ENCODE measurements at places on chromosomes 6 and 20. TPM values are rescaled to one million over a fixed set of nuclear protein-coding genes. Genes with fewer than 3 reads are reported as not detected.

Gene AGER
- 7.5 TPM for total RNA-seq

GRCh38 chr6:147001621-147002020 is 202.6 kb upstream of the STXBP5 start:
- no peak for DNase-seq

DNA sequence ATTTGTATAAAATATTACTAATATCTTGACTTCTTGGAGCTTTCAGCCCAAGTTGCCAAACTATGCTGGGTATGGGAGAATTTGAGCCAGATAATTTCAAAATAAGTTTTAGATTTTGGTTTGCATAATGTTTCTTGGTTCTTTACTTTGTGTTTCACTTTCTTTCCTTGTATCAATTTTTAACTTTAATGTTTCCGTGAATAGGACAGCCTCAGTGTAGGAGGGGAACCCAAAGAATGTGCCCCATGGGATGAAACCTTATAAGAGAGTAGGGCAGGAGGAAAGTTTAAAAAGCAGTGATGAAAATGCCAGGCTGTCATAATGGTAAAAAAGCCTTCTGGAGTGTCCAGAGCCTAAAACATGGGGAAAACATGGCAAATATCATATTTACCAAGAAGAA is 252.4 kb upstream of the IRAK1BP1 start:
- no peak for DNase-seq

Gene SLC17A9
- 4.0 TPM for total RNA-seq

DNA sequence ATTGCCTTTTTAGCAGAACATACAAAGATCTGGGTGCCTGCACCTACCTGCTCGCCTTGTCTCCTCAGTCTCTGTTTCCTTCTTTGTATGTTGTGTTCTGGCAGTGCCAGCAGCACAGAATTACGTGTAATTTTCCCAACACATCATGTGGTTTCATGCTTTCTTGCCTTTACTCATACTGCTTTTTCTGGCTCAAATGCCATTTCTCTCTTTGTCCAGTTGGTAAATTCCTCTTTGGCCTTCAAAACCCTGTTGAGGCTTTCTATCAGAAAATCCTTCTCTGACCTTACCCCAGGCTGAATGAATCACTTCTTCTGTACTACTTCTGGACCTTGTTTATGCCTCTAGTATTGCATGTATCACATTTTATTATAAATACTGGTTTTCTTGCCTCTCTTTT is 31.8 kb downstream of the L3MBTL3 start:
- no peak for DNase-seq

DNA sequence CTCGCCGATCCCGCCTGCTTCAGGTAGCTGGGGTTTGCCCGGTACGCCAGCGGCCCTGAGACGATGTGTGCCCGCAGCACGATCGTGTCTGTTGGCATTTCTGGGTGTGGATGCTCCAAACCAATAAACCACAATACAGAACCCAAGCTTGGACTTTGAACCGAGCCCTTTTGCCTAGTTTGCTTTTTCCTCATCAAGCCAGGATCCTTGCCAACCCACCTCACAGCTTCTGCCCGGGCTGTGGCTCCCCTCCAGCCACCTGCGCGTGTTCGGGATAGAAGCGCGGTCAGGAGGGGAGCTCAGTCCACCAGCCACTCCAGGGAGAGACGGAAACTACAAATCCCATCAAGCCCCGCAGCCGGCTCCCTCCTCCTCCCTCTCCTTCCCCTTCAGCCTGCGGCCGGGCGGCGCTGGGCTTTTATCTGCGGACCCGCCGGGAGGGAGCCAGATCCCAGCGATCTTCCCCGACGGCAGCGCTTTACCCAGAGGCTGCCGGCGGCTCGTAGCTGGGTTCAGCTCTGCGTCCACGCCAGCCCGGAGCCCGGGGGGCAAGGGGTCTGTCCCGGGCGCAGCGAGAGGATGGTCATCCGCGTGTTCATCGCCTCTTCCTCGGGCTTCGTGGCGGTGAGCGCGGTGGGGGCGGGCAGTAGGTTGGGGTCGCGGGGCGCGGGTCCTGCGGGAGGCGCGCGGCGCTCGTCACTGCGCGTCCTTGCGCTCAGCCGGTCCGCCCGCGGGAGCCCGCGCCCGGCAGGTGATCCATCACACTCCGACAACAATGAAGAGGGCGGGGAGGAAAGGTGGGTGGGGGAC is at the start of gene SH3BGRL2:
Gene SH3BGRL2 (plus strand): TSS at position 447 of the 810 bp plus-strand sequence. CDS start 133 bp downstream, at position 580.
- DNase-seq, result peak; percentile 30

- DNase-seq, result no peak
Measured at GRCh38 chr20:48892891-48893290, 28.6 kb upstream of the ARFGEF2 start.

GRCh38 chr20:41166201-41167117 is 29.1 kb downstream of the PLCG1 start:
- DNase-seq, result no peak

- DNase-seq, result no peak
Measured at GRCh38 chr20:36217226-36217625, 19.1 kb upstream of the AAR2 start.

Gene SPDEF
- not detected for total RNA-seq

DNA sequence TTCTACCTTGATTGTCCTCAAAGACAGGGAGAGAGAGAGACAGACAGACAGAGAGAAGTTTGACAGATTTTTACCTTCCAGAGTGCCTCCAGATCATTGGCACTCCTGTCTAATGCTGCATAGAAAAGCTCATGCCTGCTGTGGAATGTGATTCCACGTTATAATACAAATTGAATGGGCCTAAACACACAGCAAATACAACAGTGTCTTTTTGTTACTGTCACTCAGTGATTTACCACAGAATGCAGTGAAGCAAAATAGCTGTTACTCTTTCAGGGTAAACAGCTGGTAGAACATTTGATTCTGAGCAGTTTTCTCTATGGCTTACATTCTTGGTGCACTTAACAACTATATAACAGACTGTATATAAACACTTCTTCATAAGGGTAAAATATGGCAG is 558.7 kb downstream of the LMBRD1 start:
- DNase-seq, result no peak
